A375 (cell line): ENCODE measurements at places on chromosomes 4 and X. TPM values are rescaled to one million over a fixed set of nuclear protein-coding genes. Genes with fewer than 3 reads are reported as not detected.

SLC4A4 gene
- total RNA-seq, result 0.68 and 0.88 TPM in 2 replicates

CDKL2 gene
- not detected in 2 replicates for total RNA-seq

UXT gene
- total RNA-seq, result 199 and 200 TPM in 2 replicates

ZBTB33 gene
- 6.1 and 7.1 TPM in 2 replicates for total RNA-seq

CD38 gene
- total RNA-seq, result 0.08 TPM in 1 of 2 replicates, not detected in the other

TBX22 gene
- total RNA-seq, result not detected in 2 replicates

ZNF157 gene
- total RNA-seq, result 0.04 and 0.11 TPM in 2 replicates

ABCE1 gene
- total RNA-seq, result 88.9 and 108 TPM in 2 replicates

HERC6 gene
- total RNA-seq, result 3.7 and 9.2 TPM in 2 replicates

GUCY1B1 gene
- total RNA-seq, result not detected in 2 replicates

NOA1 gene
- total RNA-seq, result 25.3 and 27.1 TPM in 2 replicates
